ENCODE measurements at places on chromosomes 12 and 14.

GRCh38 chr12:51519755-51520154 lies 71.3 kb upstream of the SCN8A start:
- no peak for DNase-seq

DNA sequence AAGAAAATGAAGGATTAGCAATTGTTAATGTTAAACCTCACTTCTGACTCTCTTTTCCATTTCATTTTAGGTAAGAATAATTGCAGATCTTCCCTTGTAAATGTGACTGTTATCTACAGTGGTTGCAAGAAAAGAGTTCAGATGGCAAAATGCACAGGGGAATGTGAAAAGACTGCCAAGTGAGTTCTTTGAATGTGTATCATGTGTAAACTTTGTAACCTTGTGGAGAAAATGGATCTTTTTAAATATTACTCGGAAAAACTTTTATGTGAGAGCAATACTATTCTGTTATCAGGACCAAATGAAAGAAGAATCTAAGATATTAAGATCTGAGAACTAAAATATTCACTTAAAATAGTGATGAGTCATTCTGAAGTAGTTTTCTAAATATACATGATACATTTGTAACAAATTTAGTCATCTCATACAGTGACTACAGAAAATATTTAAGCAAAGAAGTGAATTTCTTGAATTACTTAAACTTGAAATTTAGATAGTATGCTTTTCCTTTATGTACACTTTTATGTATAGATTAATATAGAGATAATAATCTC lies 122.5 kb upstream of the CNTN1 start:
- DNase-seq: no peak

- DNase-seq: no peak
Measured at GRCh38 chr12:61991661-61992060, 268.5 kb upstream of the USP15 start.

- no peak for DNase-seq
Measured at GRCh38 chr12:51275088-51275487, 4.9 kb upstream of the SMAGP start.

- no peak for DNase-seq
Measured at GRCh38 chr14:59306775-59307174, 118.3 kb downstream of the DAAM1 start.

DNA sequence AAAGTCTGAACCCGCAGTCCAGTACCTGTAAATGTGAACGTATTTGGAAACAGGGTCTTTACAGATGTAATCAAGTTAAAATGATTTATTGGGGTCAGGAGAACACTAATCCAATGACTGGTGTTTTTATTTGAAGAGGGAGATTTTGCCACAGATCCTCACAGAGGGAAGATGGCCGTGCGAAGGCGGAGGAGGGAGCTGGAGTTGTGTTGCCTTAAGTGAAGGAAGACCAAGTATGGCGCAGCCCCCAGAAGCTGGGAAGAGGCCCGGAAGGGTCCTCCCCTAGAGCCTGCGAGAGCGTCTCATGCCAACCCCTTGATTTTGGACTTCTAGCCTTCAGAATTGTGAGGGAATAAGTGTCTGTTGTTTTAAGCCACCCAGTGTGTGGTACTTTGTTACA lies 102.8 kb upstream of the NUDT4 start:
- no peak for DNase-seq

DNA sequence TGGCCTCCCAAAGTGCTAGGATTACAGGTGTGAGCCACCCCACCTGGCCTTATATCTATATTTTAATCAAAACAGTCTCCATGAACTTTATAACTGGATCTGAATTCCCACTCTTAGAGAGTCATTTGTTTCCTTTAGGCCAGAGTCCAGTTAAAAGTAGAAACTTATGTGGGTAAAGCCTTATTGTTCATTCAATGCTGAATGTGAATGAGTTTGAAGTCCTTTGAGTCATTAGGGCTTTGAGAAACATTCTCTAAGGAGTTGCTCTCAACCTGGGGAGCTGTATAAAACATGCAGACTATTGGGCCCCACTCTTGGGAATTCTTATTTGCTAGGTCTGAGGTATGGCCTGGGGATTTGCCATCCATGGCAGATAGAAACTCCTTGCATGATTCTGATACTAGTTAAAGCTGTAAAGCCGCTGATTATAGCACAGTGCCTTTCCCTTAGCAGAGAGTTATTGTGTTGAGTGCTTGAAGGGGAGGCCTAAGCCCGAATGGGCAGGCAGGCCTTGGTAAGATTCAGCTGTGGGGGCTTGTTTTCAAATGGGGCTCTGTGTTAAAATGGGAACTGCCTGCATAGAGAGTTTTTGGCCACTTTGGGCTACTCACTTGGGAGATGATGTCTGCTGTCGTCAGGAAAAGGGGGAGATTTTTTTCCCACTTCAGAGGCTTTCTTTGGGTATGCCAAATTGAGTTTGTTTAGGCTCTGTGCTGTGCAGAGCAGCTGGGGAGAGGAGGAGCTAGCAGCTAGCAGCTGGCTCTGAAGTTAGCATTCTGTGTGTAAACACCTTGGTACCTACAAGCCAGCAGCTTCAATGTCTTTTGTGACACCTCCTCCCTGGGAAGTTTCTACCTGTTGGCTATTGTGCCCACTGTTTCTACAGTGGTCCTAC lies 117.5 kb downstream of the DACT1 start:
- no peak for DNase-seq

DNA sequence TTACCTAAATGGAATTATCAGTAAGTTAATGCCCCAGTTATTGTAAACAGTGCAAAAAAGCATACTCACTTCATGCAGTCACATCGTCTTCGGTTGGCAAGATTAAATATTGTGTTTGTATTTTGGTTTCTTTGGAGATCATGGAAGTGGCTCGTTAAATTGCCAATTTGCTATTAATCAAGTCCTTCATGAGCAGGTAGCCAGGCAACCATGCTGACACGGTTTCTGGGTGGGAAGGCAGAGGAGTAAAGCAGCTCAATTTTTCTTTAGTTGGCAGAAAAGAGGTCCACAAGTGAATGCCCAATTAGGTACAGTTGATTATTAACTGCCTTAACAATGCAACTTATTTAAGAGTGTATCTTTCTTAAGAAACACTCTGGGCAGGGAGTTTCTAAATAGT lies 43.9 kb downstream of the PPP4R3A start:
- DNase-seq: no peak

GRCh38 chr12:116968986-116969385 lies 58.2 kb downstream of the FBXW8 start:
- no peak for DNase-seq

DNA sequence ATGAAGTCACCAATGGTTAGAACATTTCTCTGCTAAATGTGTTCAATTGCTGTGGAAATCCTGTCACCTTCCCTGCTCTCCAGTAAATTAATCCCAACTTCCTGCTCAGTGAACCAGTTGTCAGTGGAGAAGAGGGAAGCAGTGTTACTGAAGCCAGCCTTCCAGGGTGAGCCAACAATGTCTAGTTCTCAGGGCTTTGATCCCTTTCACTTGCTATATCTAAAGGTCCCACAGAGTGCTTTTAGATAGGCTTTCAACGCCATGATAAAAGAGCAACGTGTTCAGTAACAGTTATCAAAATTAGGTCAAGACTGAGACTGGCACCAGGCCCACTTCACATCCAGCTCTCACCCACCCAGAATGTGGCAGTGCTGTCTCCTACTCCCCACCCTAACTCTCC lies 139.7 kb downstream of the KCNH5 start:
- DNase-seq: no peak
